ENCODE measurements at places on chromosomes 2 and 18.

GRCh38 chr2:226215902-226216503, 583.6 kb downstream of the IRS1 start:
- no peak for DNase-seq

GRCh38 chr18:35182151-35182550, 58.7 kb upstream of the ZNF397 start:
- no peak for DNase-seq

DNA sequence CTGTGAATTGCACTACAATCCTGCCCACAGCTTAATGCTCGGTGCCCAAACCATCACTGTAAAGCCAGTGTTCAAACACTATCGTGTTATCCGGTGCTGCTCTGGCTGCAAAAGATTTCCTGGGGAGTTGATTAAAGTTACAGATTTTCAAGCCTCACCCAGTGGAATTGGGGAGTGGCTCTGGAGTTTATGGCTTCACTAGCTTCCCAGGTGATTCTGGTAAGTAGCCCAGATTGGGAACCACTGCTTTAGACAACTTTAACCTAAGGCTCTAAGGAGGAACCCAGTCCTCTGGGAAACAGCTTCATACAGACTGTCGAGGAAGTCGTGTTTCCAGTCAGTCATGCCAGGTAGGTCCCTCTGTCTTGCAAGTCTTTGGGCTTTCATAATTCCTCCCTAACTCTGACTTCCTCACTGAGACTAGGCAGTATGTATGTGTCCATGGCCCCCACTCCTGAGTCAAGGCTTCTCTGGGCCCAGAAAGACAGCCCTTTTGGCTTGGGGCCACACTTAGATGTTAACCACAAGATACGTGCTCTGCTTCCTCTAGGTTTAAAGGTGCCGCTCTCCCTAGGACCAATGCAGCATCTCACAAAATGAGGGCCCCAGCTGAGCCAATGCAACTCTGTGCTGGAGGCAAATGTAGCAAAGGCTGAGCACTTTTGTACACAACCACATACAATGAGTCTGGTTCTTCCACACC, 299.7 kb downstream of the PRKCE start:
- no peak for DNase-seq

- DNase-seq: no peak
These were observed 13.7 kb upstream of the INO80C start for GRCh38 chr18:35511428-35511827.

GRCh38 chr18:45926691-45927090, 40.4 kb downstream of the EPG5 start:
- no peak for DNase-seq

Measured in lung microvascular endothelial cell (primary cell).